ENCODE measurements at places on chromosomes 6 and 20.
A peak's percentile ranks its signal among the peaks of the same experiment; 100 is the strongest.

GRCh38 chr6:53306819-53307347 is 41.9 kb downstream of the ELOVL5 start:
- peak; percentile 19 for DNase-seq

DNA sequence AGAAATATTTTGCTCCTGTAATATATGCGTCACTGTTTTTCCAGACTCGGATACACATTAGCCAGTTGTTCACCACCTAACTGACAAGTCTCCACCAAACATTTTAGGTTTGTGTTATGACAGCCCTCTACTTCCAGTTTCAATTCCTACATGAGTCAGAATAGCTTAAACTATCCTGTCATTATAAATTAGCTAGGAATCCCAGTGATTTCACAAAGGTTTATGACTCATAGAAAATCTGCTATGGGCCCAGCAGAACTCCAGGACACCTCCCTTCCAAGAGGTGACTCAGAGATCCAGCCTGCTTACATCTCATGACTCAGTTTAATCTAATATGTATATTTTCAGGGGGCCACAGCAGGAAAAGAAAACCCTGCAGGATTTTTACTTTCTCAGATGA is 17.4 kb upstream of the PLCB4 start:
- DNase-seq, result no peak

DNA sequence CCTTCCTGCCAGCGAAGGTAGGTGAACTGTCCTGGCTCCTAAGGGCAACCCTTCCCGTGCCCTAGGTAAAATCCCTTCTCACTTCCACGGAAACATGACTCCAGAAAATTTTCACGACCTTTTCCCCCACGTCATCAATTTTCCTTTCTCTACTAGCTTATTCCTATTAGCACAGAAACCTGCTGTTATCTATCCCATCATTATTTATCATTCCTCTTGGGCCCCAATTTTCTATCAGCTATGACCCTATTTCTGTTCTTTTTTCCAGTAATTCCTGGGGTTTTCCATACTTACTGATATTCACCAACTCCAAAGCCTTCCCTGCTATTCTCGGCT is 23.8 kb upstream of the GCM1 start:
- DNase-seq, result no peak

DNA sequence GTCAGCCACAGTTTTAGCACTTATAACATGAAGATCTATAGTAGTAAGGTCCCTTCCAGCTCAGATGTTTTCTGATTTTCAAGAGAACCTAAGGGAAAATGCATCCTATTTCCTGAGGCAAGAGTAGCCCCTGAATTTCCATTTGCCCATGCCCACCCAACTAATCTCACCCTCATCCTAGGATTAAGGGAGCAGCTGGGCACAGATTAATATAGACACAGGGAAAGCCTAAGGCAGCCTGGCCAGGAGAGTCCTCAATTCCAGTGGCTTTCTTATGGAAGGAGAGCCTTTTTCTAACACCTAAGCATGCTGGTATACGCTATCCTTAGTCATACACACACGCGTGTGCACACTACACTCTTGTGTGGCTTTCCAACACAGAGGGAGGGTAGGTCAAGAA is 1.5 kb downstream of the APOBEC2 start:
- DNase-seq, result no peak

- no peak for DNase-seq
Observed at GRCh38 chr6:130482645-130483390, 117.0 kb downstream of the TMEM200A start.

DNA sequence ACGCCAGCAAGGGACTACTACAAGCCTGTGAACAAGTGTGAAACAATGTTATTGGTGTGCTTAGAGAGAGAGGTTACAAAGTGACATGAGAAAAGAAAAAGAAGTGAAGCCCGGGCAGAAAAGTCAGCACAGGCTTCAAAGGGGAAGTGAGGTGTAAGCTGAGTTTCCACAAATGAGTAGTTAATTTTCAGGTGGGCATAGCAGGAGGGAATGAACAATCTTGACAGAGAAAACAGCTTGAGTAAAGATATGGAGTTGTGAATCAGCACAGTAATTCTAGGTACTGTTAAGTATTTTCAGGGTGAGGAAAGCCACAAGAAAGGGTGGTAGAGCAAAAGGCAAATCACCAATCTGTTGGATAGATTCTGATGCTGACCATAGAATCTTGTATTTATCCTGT is 4.3 kb downstream of the KCNQ5 start:
- DNase-seq, result no peak

- no peak for DNase-seq
Observed at GRCh38 chr6:75852721-75853120, 103.7 kb downstream of the MYO6 start.

- DNase-seq, result no peak
Observed at GRCh38 chr6:21533678-21534077, 59.9 kb upstream of the SOX4 start.
